ENCODE measurements at places on chromosomes 11 and 22.
A peak's percentile ranks its signal among the peaks of the same experiment; 100 is the strongest.

DNA sequence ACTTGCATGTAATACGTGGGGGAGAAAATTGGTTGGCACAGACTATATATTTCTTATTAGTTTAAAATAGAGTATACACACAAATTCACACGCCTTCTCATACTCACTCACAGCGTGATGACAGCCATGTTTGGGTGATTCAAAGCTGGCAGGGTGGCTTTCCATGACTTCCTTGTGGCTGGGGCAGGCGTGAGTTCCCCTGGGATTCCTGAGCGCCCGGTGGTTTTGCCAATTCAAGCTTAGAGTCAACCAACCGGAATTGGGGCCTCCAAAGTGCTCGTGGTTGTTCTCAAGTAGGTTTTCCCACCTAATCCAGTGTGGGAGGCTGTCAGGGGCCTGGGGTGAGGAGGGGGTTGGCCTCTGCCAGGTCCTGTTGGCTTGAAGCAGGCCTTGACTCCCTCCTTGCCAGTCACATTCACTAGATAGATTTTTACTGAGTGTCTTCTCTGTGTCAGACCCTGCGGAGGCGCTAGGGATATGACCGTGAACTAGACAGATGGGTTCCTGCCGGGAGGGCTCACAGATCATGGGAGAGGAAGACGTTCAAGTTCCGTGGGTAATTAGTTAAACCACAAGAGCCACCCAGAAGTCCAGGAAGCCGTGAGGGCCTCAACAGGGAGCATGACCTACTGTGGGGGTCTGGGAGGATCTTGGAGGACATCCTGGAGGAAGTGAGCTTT, 11.5 kb downstream of the PKNOX2 start:
- no peak for DNase-seq

GRCh38 chr11:79963856-79964645, 523.2 kb upstream of the TENM4 start:
- no peak for DNase-seq

DNA sequence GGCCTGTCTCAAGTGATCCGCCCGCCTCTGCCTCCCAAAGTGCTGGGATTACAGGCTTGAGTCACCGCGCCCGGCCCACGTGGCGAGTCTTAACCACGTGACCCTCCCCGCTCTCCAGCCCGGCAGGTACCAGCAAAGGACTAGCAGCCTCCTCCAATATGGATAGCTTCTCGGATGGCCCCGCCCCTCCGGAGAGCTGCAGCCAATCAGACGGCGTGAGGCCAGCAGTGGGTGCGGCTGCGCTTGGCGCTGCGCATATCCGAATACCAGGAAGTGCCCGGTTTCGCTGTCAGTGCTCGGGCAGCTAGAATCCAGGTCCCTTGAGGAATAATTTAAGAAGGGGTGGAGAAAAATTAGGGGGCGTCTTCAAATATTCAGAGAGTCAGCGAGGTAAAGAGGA, 14.7 kb upstream of the PISD start:
- peak; percentile 91 for DNase-seq

DNA sequence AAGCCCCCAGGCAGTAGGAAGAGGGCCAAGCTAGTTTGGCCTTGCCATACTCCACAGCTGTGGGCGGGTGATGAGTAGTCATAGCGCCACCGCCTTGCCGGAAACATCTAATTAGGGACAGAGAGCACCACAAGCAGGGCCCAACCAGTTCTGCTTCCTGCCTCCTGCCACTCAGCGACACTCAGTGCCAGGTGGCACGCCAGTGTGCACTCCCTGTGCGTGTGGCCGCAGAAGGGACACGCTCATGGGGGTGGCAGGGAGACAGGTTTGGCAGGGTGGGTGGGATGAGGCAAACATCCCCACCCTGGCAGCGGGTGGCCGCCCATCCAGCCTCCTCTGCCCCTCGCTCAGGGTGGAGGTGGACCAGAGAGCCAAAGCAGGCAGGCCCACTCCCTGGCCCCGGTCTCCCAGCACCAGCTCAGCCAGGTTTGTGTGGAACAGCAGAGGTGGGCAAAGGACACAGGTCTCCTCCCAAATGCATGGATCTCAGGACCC, 4.9 kb downstream of the OVOL1 start:
- peak; percentile 91 for DNase-seq

- DNase-seq = no peak
Observed at GRCh38 chr11:131944736-131945135, 574.3 kb downstream of the NTM start.

DNA sequence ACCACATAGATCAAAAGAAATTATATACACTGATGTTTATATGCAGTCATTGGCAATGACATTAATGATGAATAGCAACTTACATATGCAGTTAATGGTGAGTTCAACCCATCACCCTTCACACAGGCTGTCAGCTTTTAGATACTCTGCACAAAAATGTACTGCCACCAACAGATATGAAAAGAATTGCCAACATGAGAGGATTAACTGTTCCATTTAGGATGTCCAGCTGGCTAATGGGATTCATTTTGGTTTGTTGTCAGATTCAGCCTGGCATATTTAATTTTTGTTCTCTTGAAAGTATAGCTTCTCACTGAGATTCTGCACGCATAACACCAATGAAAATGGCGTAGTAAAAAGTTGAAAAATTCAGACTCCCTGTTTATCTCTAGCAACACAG, 554.0 kb upstream of the ARHGAP42 start:
- no peak for DNase-seq

DNA sequence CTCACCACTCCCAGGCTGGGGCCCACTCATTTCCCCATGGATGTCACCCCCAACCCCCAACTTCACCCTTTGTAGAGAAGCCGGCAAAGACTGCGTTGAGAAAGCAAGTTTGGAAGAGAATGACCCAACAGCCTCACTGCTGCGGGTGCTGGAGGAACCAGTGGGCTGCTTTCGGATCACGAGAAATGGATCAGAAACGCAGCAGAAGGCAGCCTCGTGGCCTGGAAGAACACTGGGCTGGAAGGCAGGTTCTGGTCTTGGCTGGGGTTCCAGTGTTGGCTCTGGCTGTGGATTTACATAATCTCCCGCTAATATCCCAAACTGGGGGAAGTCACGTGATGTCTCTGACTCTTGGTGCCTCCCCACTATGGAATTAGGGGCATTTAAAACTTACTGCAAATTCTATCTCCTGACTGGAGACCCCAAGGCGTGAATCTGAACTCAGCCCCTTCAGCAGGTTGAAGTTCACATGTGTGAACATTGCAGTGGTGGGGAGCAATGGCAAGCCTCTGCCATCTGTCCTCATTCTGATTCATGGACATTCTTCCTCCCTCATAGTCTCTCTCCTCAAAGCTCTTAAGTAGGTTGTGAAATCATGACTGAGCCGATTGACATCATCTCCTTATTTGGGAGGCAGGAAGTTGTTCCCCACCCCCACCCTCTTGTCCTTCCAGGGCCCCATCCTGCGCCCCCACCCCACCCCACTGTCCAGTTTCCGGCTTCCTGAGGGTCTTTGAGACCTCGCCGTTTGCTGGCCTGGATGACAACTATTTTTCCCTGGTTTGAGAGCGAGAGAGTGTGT, 37.0 kb upstream of the TIMP3 start:
- DNase-seq = no peak

GRCh38 chr11:74669211-74670160, 61.7 kb downstream of the CHRDL2 start:
- no peak for DNase-seq

GRCh38 chr11:34654483-34655334, 33.8 kb downstream of the EHF start:
- DNase-seq = peak; percentile 84

- DNase-seq = peak; percentile 48
Observed at GRCh38 chr11:46555267-46556054, 38.4 kb downstream of the AMBRA1 start.

- no peak for DNase-seq
Observed at GRCh38 chr11:122681735-122682134, 26.2 kb downstream of the UBASH3B start.

All from HT-29 (cell line).